Activated T-helper 1 cell treated with anti-CD3 and anti-CD28 coated beads, Interleukin-12 subunit alpha, Interleukin-12 subunit beta, Interleukin-2, Interleukin-4 antibody, amounts not matched to agents 30 ng/mL and 10 ng/mL and 1 ng/mL, durations not matched to agents 14 hours and 24 hours and 36 hours (primary cell): ENCODE measurements at places on chromosomes 11 and 22.
A peak's percentile ranks its signal among the peaks of the same experiment; 100 is the strongest.

GRCh38 chr11:118746988-118747585, 43.9 kb downstream of the DDX6 start:
- no peak for DNase-seq

GRCh38 chr11:70595452-70595851, 197.1 kb downstream of the CTTN start:
- no peak for DNase-seq

DNA sequence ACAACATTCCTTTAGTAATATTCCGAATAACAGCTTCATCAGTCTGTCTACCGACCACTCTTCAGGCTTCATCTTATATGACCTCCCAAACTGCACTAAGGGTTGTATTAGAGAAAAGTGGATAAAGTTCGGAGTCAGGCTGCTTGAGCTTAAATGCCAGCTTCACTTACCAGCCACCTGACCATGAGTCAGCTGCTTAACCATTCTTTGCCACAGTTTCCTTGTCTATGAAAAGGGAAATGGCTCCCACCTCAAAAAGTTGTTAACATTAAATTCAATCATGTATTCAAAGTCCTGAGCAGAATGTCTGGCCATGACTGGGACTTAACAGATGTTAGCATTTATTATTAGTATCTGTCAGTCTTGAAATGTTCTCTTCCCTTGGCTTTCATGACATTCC, 20.9 kb downstream of the LIMK2 start:
- DNase-seq = no peak

DNA sequence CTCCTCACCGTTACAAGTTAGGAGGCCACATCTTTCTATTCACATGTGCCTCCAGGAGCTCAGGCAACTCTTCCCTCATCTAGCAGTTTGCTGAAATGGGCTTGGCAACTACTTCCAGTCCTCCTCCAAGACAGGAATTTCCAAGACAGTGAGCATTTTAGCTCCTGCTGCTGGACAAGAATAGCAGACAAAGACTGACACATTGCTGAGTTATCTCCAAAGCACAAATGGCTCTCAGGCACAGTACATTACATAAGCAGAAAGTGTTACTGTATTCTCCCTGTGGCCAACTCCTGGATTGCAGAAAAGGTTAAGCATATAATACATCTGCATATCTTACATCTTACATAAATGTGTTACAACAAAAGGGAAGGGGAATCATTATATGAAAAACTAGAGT, 83.2 kb upstream of the POU2AF2 start:
- DNase-seq = no peak

GRCh38 chr11:45605051-45605450, 60.4 kb downstream of the CHST1 start:
- no peak for DNase-seq

GRCh38 chr11:111539426-111540113, 950 bp upstream of the LAYN start:
- no peak for DNase-seq

DNA sequence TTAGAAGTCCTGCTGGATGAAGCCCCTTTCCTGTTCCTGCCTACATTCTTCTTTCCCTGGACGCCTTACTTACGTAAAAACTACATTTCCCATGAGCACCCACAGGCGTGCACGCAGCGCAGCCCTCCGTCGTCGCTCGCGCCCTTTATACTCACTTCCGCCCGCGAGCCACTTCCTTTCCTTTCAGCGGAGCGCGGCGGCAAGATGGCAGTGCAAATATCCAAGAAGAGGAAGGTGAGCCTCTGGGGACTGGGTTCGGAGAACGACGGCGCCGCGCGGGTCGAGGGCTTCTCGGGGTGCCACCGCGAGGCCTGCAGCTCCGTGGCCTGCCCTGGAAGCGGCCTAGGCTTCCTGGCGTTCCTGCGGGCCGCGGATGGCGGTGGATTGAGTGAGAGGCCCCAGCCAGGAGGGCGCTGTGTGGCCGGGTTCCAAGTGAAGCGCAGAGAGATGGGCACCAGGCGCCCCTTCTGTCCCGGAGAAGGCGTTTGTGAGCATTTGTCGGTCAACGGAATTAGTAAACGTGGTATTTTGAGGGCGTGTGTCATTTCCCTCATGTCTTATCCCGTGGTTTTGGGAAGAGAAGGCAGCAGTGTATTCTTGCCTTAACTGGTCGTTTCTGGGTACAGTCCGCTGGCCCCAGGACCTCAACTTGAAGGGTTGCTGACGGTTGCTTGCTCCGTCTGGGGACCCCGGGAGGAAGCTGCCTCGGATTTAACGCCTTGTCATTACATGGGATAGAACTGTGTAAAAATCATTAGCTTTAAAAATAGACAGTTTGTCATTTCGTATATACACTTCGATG, at the start of gene RPS3:
Gene RPS3, plus strand, starts transcription at position 175 of the 802 bp plus-strand sequence. Its CDS starts 30 bp downstream, at position 205.
- peak; percentile 86 for DNase-seq

GRCh38 chr11:102451681-102452460, 694 bp downstream of the TMEM123 start:
- peak; percentile 75 for DNase-seq

DNA sequence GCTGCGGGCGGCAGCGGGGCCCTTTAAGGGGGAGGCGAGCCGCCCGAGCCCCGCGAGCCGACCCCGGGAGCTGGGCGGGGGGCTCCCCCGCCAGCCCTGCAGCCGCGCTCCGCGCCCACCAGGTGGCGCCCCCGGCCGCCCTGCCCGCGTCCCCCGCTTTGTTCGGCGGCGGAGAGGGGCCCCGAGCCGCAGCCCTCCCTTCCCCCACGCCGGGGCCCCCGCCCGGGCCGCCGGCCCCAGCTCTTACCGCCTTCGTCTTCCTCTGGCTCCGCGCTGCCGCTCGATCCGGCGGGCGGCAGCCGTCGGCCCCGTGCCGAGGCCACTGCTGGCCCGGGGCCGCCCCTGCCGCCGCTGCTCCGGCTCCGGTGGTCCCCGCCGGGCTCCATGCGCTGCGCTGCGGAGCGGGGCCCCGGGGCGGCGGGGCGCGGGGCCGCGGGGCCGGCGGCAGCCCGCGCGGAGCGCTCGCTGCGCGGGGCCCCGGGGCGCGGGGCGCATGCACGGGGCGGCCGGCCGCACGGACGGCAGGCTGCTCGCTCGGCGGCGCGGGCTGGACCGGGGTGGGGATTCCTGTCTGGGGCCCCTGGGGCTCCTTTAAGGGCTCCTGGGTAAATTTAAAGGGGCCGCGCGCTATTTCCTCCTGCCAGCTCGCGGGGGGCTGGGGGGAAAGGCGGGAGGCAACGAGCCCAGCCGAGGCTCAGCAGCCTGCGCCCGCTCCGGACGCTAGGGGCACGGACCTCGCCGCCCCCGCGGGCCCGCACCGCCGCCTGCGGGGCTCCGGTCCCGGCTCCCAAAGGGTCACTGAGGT, at the start of gene ZFTA:
Gene ZFTA, minus strand, starts transcription at position 539 of the 805 bp plus-strand sequence. Its CDS starts 153 bp downstream, at position 386.
- DNase-seq = peak; percentile 45

- no peak for DNase-seq
These were observed 283.2 kb downstream of the ST3GAL4 start for GRCh38 chr11:126638648-126639047.

DNA sequence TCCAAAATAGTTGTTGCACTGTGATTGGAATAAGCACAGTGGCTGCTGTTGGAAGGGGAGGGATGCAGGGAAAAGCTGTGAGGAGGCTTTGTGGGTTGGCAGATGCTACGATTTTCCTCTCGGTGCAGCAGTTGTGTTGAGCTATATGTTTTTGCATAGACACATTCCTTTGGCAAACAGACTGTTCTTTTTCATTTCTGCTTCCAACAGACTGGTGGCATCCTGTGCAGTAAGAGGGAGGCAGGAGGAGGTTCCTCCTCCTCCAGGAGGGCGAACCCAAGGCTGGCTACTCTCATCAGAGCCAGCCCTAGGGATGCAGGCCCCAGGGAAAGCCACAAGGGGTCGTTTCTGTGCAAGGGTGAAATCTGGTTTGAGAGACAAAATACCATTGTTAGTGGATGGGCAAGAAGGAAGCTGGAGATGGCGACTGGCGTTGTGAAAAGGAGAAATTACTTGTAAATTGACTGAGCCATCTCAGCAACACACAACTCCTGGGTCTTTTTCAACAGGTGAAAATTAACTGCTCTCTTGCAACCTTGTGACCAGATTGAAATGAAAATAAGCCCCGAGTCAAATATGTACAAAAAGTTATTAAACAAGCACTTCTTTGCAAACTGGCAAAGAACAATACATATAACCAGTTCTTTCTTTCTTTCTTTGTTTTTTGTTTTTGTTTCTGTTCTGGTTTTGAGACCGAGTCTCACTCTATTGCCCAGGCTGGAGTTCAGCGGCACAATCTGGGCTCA, 26.5 kb upstream of the UBASH3B start:
- DNase-seq = peak; percentile 34

GRCh38 chr11:118895093-118896039, 11.7 kb downstream of the CXCR5 start:
- DNase-seq = peak; percentile 65

GRCh38 chr11:17019232-17019631, 5.0 kb upstream of the PLEKHA7 start:
- DNase-seq = no peak

GRCh38 chr22:38186429-38186828, 4.8 kb upstream of the PLA2G6 start:
- no peak for DNase-seq

DNA sequence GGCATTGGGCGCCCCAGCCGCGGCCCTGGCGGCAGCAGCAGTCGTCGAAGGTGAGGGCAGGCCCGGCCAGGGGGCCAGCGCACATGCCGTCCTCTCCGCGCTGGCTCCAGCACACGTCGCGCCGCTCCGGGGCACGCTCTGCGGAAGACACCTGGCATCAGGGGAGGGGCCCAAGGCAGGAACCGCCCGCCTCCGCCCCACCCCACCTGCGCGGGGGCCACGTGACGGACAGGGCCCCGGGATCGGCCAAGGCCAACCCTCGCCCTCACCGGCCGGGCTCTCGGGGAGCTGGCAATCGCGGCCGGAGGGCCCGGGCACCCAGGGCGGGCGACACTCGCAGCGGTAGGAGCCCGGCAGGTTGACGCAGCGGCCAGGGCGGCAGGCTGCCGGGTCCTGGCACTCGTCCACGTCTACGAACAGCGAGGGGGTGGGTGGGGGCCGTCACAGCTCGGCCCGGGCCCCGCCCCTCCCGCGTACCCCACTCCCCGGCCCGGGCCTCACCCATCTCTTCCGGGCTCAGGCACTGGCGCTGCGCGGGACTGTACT, 14.9 kb downstream of the SCYL1 start:
- DNase-seq = no peak

GRCh38 chr22:37518509-37519267, 527 bp downstream of the CARD10 start:
- DNase-seq = no peak
